ENCODE measurements at places on chromosomes 2 and 18.

GRCh38 chr2:109016376-109016775 lies 27.4 kb upstream of the EDAR start:
- DNase-seq, result no peak

- DNase-seq, result no peak
Observed at GRCh38 chr2:194166818-194167217, 1490.2 kb upstream of the SLC39A10 start.

GRCh38 chr2:105454801-105455485 lies 56.1 kb upstream of the FHL2 start:
- DNase-seq, result peak; percentile 74

DNA sequence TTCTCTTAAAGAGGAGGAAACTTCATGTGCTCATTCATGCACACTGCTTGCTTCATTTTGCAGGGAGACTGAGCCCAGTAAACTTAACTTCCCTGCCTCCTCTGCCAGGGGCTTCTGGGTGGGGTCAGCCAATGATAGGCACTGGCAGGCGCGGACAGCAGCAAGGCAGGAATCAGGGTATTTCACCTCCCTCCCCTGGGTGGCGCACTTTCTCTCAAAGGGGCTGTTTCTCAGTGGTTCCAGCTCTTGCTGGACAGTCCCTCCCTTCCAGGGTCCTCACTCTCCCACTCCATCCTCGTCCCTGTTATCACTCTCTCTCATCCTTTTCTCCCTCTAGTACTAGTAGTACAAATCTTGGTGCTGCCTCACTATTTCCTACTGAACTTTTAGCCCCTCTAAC lies 320.5 kb upstream of the ZNF521 start:
- no peak for DNase-seq

GRCh38 chr2:69013840-69014821 lies 1.2 kb downstream of the ANTXR1 start:
- no peak for DNase-seq

DNA sequence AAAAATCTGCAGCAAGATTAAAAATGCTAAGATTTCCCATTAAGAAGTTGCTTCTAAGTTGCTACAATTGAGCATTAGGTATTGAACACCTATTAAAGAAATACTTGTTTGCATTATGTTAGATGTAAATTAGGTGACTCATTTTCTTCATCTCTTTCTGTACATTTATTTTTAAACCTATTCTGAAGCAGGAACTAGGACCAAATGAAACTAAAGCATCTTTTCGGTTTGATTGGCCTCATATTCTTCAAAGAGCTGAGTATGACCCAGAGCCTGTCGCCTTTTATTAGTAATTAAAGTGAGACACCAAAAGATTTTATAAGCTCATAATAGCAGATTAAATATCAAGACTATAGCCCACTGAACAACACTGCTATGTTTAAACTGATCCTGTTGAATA lies 83.4 kb upstream of the ZEB2 start:
- DNase-seq, result no peak

DNA sequence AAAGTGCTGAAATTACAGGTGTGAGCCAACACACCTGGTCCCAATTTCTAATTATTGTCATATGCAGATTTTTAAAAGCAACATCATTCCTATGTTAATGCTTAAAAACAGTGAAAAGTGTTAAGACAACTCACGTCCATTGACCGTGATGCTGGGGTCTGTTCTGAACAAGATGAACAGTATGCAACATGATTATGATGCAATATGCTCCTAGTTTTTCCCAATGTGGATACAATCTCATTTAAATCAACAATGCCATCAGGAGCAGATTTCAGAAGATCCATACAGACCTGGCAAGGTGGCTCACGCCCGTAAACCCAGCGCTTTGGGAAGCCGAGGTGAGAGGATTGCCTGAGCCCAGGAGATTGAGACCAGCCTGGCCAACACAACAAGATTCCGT lies 31.5 kb downstream of the E2F6 start:
- DNase-seq, result no peak

DNA sequence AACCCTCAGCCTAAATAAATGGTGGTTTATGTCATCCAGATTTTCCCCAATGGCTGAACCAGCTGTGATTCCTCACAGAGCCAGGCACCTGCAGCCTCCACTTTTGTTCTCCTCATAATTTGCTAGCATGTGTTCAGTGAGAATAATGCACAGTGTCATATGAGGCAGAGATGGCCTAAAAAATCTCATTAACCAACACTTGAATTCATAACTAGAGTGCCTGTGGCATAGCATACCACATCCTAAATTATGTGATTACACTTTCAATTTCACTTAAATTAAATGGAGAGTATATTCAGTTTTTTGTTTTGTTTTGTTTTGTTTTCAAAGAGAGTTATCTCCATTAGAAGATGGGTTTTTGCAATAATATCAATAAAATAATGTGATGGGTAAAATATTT lies 488.0 kb downstream of the CBLN2 start:
- DNase-seq, result no peak

DNA sequence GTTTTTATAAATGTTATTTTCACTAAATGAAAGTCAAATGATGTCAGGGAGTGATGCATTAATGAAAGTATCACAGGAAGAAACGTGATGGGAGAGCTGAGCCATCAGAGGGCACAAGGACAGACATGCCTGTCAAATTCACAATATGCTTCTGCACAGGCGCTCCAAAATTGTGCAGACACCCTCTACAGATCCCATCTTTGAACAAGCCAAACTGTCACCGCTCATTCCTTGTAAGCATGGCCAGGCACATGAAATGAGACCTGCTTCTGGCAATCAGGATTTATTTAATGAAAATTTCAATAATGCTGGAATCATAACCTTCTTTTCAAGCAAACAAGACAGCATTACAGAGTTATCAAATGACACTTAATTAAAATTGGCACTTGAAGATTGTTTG lies 20.4 kb upstream of the FSHR start:
- DNase-seq, result no peak

DNA sequence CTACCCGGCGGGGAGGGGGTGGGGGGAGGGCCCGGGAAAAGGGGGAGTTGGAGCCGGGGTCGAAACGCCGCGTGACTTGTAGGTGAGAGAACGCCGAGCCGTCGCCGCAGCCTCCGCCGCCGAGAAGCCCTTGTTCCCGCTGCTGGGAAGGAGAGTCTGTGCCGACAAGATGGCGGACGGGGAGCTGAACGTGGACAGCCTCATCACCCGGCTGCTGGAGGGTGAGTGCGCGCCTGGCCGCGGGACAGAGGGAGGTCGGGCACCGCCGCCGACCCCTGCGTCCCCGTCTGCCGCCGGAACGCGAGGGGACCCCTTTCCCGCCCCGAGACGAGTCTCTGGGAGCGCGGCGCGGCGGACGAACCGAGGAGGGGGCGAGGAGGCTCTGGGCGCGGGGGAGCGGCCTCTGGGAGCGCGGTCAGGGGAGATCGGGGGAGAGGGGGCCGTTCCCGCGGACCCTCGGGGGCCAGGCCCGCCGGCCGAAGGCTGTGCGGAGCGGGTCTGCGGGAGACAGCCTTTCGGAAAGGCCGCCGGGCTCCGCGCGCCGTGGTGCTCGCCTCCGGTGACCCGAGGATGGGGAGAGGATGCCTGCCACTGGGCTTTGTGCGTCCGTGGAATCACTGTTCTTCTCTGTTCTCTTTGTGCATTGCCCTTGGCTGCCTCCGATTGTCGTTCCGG lies 463 bp downstream of the PPP1CB start:
- DNase-seq, result no peak

GRCh38 chr2:43220760-43221123 lies 5.7 kb downstream of the ZFP36L2 start:
- no peak for DNase-seq

DNA sequence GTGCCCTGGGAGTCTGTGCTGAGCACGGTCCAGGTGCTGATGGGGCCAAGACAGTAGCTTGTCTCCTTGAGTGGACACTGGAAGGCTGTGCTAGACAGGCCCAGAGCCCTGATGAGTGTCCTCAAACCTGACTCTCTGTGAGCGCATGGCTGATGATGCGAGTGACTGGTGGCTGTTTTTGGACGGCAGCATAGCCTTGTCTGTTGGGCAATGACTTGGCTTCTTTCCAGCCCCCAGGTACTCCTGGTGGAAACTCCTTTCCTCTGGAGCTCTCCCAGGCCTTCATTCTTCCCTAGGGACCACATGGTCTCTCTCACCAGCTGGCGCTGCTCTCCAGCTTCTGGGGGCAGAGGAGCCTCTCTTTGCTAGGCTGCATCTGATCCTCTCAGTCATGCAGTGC lies 207.6 kb upstream of the SMIM21 start:
- no peak for DNase-seq

- no peak for DNase-seq
Observed at GRCh38 chr2:151287513-151288250, 1.8 kb downstream of the NMI start.

- DNase-seq, result no peak
Observed at GRCh38 chr2:5370158-5370557, 322.0 kb upstream of the SOX11 start.

DNA sequence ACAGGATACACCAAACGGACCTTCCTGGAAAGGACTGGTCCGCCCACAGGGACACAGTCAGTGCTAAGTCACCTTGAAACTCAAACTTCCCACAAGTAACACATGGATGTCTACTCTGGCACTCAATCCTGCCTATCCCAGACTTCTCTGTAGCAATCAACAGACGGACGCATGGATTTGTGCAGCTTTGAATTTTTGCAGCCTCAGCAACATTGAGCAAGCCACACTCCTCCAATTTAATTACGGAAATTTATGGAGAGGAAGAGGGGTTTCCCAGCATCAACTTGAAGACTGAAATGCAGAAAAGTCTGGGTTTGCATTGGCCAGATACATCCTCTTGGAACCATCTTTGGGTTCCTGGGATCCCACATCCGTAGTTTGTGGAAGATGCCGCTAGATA lies 26.2 kb downstream of the DNER start:
- no peak for DNase-seq

DNA sequence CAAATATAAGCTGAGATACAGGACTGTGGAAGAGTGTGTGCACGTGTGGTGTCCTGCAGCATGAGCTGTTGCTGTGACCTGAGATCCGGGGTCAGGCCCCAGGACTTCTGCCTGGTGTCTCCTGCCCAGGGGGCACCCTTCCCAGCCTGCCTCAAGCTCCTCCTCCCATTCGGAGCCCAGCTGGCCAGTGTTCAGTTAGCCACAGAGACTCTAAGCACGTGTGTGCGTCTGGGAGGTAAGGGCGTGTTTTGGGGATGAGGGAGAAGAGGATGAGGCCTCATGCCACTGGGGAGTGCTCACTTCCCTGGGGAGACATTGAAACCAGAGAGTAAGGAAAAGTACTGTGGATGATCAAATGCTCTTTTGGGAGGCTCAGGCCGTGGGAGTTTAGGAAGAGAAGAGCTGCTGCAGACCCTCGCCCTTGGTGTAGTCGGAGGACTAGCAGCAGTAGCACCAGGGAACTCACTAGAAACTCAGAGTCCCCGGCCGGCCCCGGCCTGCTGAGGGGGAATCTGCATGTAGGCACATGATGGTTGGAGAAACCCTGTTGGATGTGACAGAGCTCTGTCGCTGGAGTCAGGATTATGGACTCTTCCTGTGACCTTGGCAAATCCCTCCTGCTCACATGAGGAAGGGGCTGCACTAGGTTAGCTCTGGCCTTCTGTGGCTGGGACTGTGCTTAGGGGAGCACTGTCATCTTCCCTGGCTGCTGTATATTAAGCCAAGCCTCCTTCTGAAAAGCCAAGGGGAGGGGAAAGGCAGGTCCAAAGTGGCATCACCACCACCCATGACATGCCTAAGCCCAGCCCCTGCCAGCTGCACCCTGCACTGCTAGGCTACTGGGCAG lies 231.1 kb downstream of the DYSF start:
- peak; percentile 34 for DNase-seq

GRCh38 chr2:169119851-169120250 lies 50.5 kb downstream of the DHRS9 start:
- DNase-seq, result no peak
